Neural progenitor cell (in vitro differentiated cells): ENCODE measurements at places on chromosomes 11 and 22. TPM values are rescaled to one million over a fixed set of nuclear protein-coding genes. Genes with fewer than 3 reads are reported as not detected.
A peak's percentile ranks its signal among the peaks of the same experiment; 100 is the strongest.

C11orf21 gene
- total RNA-seq = 0.19 TPM in 1 of 2 replicates, not detected in the other

C11orf97 gene
- total RNA-seq = not detected in 2 replicates

KRTAP5-11 gene
- total RNA-seq = not detected in 2 replicates

LSP1 gene
- total RNA-seq = not detected in 2 replicates

PHLDB1 gene
- 35.7 and 100 TPM in 2 replicates for total RNA-seq

GRCh38 chr11:18010977-18011586 is 1.8 kb downstream of the SERGEF start:
- H3K27ac ChIP-seq = no peak overlapping the region
- no peaks in the 10 kb centered on the region for H3K36me3 ChIP-seq
- H3K4me1 ChIP-seq = peaks cover 16% of the 10 kb centered on the region
- peaks cover 29% of the 10 kb centered on the region for H3K27me3 ChIP-seq

GRCh38 chr11:35688023-35688422 is 25.4 kb downstream of the TRIM44 start:
- no peak overlapping the region for H3K27ac ChIP-seq
- DNase-seq = no peak
- no peaks in the 10 kb centered on the region for H3K36me3 ChIP-seq
- H3K4me3 ChIP-seq = no peak overlapping the region
- no peaks in the 10 kb centered on the region for H3K27me3 ChIP-seq

DNA sequence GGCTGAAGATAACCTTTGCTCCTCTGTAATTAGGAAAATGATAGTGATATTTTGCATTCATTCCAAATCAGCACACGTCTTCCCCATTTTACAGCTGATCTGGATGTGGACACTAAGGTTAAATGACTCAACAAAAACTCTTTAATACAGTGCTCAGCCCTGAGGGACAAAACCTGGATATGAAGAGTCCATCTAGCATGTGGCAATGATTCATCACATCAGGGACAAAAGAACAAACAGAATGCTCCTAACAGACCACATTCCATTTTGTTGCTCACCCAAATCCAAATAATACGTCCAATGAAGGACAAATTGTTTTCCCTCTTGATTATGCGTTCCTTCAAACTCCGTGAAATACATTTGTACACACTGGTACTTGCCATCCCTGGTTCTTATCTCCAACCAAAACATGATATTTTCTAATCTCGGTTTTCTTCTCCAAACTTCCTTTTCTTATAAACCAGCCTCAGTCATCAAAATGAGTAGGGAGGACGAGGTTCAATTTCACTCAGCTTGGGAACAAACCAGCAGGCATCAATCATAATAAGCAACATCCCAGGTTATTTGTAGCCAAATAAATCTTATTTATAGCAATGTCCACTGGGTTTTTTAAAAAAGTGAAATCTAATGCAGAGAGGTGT is 53.7 kb upstream of the MTMR2 start:
- H3K4me3 ChIP-seq = no peak overlapping the region
- H3K27me3 ChIP-seq = no peaks in the 10 kb centered on the region
- H3K4me1 ChIP-seq = no peaks in the 10 kb centered on the region
- H3K36me3 ChIP-seq = no peaks in the 10 kb centered on the region

- H3K4me1 ChIP-seq = peaks cover 20% of the 10 kb centered on the region
- H3K27me3 ChIP-seq = no peaks in the 10 kb centered on the region
- no peak overlapping the region for H3K4me3 ChIP-seq
- H3K27ac ChIP-seq = no peak overlapping the region
These were observed 8.8 kb downstream of the DGCR2 start for GRCh38 chr22:19113429-19113828.

DNA sequence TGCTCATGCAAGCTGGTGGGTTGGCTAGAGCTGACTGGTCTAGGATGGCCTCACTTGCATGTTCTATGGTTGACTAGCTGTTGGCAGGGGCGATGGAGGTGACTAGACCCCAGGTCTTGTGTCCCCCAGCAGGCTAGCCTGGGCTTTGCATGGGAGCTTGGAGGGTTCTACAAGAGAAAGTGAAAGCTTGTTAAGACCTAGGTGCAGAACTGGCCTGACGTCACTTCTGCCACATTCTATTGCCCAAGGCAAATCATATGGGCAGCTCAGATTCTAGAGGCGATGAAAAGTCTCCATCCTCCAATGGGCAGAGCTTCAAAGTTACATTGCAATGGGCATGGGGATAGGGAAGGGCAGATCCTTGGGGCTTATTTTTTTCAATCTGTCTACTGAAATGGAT is 170.9 kb downstream of the MIAT start:
- H3K27me3 ChIP-seq = no peaks in the 10 kb centered on the region
- no peaks in the 10 kb centered on the region for H3K36me3 ChIP-seq
- DNase-seq = no peak
- no peak overlapping the region for H3K27ac ChIP-seq

DNA sequence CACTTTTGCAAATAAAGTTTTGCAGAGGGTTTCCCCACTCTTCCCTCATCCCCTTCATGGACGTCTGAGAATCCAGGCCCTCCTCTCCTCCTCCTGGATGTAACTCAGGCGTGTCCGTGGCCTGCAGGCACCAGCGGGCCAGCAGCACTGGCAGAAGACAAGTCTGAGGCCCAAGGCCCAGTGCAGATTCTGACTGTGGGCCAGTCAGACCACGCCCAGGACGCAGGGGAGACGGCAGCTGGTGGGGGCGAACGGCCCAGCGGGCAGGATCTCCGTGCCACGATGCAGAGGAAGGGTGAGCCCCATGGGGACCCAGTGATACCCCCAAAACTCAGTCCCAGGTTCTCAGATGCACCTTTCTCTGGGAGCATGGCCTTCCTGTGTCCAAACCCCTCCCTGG is 14.4 kb downstream of the TUB start:
- H3K4me1 ChIP-seq = no peaks in the 10 kb centered on the region
- DNase-seq = no peak
- no peak overlapping the region for H3K27ac ChIP-seq
- no peaks in the 10 kb centered on the region for H3K27me3 ChIP-seq
- no peaks in the 10 kb centered on the region for H3K36me3 ChIP-seq

DNA sequence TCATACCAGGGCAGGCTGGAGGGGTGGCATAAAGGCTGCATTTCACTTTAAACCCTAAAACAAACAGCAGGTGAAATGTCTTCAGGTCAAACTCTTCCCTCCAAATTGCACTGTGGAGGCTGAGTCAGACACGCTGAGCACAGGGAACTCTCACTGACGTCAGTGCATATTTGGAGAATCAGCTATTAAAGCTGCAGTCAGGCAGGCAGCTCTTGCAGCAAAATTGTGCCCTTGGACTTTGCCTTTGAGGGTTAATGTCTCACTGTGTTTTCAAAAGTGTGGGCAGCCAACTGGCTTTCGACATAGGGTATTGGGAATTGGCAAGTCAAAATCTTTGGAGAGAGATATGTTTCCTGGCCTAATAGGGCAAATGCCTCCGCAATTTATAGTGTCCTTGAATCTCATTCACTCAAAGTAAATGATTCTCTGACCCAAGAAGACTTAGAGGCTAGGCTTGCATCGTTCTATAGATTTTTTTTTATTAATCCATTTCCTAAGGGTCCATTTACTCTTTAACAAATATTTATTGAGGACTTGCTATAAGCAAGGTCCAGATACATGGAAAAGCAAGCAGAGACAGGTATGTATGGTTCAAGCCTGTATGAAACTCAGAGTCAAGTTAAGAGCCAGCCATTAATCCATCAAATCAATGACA is 27.7 kb upstream of the SMCO4 start:
- H3K27ac ChIP-seq = no peak overlapping the region
- H3K4me1 ChIP-seq = no peaks in the 10 kb centered on the region
- no peaks in the 10 kb centered on the region for H3K27me3 ChIP-seq
- H3K36me3 ChIP-seq = no peaks in the 10 kb centered on the region

DNA sequence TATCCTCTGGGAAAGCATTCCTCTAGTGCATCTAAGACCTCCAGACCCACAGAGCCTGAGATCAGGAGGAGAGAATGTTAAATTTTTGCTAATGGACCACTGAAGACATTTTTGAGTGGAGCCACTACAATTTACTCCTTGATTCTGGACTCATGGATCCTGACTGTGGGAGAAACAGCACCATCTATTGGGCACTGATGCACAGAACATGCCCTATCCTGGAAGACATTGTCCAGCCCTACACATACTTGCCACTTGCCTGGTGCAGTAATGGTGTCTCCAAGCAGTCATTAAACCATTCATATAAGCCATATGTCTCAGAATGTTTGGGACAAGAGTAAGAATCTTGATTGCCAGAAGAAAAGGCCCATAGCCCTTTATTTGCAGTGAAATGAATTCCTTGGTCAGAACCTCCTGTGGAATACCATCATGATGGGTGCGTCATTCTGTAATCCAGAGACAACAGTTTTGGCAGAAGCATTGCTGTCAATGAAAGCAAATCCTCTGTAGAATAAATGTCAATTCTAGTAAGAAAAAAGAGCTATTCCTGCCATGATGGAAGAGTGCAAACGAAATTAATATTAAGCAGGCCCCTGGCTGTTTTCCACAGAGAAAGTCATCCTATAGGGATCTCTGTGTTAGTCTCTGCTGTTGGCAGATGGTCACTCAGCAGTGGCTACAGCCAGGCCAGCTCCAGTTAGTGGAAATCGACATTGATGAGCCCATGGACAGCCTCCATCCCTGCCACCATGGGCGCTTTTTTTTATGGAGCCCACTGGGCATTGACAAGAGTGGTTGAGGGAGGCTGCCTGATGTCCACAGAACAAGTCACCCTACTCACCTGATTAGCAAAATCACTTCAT is 43.5 kb downstream of the GGTLC2 start:
- H3K27me3 ChIP-seq = peaks cover 70% of the 10 kb centered on the region
- DNase-seq = peak; percentile 67
- H3K4me1 ChIP-seq = no peaks in the 10 kb centered on the region
- H3K27ac ChIP-seq = no peak overlapping the region

- no peak overlapping the region for H3K4me3 ChIP-seq
- H3K27ac ChIP-seq = no peak overlapping the region
- H3K36me3 ChIP-seq = no peaks in the 10 kb centered on the region
These were observed 48.6 kb upstream of the RBFOX2 start for GRCh38 chr22:36077271-36077670.

DNA sequence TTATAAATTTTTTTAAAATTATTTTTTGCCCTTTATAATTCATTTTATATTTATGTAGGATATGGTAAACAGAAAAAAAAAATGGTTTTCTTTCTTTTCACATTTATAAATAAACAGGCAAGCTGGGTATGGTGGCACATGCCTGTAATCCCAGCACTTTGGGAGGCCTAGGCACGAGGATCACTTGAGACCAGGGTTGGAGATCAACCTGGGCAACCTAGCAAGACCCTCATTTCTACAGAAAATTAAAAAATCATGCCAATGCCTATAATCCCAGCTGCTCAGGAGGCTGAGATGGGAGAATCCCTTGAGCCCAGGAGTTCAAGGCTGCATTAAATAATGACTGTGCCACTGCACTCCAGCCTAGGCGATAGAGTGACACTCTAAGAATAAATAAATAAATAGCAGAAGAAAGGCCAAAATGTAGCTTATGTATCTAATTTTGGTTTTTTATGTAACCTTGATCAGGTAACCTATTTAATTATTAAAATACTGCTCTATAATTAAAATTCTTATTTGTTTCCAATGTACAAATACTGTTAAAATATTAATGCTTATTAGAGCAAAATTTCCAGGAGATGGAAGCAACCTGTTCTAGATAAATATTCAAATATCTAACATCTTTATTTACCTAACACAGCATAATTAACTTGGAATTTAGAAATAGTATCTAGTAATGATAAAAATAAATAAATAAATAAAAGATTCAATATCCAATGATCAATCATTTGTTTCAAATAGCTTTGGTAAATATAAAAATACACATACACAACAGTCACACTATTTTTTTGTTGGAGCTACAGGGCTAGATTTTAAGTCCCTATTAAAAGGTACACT is 21.4 kb downstream of the PI4KA start:
- no peaks in the 10 kb centered on the region for H3K36me3 ChIP-seq
- no peak overlapping the region for H3K4me3 ChIP-seq
- no peaks in the 10 kb centered on the region for H3K27me3 ChIP-seq
- no peak overlapping the region for H3K27ac ChIP-seq

DNA sequence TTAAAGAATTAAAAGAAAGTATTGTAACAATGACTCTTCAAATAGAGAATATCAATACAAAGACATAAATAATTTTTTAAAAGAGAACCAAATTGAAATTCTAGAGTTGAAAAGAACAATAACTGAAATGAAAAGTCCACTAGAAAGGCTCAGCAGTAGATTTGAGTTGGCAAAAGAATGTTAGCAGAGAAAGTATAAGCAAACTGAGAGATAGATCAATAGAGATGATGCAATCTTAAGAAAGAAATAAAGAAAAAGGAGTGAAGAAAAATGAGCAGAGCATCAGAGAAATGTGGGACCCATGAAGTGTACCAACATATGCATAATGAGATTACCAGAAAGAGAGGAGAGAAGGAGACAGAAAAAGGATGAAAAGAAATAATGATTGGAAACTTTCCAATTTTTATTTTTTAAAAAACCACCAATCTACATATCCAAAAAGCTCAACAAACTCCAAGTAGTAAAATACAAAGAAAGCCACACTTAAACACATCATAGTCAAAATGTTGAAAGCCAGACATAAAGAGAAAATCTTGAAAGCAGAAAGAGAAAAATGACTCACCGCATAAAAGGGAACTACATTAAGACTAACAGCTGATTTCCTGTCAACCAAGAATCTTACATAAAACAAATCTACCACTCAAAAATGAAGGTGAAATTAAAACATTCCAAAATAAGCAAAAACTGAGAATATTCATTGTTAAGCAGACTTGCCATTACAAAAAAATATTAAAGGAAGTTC is 20.9 kb downstream of the NCF4 start:
- no peaks in the 10 kb centered on the region for H3K36me3 ChIP-seq
- no peaks in the 10 kb centered on the region for H3K4me1 ChIP-seq
- no peaks in the 10 kb centered on the region for H3K27me3 ChIP-seq
- H3K27ac ChIP-seq = no peak overlapping the region
- H3K4me3 ChIP-seq = no peak overlapping the region

DNA sequence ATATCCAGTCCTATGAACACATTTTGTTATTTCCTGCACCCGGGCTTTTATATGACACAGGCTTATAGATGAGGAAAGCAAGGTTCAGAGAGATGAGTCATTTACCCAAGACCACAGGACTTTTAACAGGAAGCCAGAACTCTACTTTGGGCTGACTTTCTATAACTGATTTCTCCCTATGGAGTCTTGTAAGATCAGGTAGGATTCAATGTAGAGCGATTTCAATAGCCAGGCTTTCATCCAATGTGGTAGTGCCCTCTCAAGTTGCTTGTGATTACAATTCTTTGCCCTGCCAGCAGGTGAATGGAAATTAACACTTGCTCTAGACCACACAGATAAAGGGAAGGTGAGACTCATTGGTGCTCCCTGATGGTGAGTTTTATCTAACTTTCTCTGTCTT is 378.3 kb downstream of the INSC start:
- no peaks in the 10 kb centered on the region for H3K36me3 ChIP-seq
- H3K4me1 ChIP-seq = no peaks in the 10 kb centered on the region
- no peak overlapping the region for H3K27ac ChIP-seq

- H3K4me3 ChIP-seq = no peak overlapping the region
- H3K36me3 ChIP-seq = no peaks in the 10 kb centered on the region
- no peak for DNase-seq
- H3K4me1 ChIP-seq = no peaks in the 10 kb centered on the region
These were observed 818.6 kb downstream of the FAM181B start for GRCh38 chr11:81915045-81915444.
